AG10803 (cell line): ENCODE measurements at places on chromosomes 6 and 20.

- DNase-seq, result no peak
These were observed 14.8 kb downstream of the PEDS1 start for GRCh38 chr20:50138479-50139393.

DNA sequence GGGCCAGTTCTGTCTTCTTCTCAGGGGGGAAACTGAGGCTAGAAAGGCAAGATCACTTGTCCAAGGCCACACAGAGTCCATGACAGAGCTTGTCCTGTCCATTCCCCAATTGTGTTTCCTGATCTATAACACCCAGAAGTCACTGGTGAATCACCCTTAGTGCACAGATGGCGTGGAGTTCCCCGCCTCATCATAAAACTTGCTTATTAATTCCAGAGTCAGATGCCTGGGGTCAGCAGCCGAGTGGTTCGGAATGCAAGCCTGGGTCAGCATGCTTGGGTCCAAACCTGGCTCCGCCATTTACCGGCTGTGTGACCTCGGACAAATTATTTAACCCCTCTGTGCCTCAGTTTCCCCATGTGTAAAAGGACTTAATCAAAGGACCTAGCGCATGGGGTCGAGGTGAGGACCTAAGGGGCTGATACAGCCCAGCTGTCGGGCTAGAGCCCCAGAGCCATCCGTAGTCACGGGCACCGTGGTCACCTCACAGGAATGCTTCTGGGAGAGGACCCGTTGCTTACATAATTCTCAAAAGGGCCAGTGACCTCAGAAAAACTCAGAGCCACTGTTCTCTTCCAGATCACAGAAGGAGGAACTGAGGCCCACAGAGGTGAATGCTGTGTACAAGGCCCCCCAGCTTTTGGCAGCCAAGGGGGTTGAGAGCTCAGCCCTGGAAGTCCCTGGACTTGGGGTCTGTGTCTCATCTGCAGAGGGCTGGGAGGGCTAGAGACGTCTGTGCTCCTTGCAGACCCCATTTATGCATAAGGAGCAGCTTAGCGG is 1.4 kb upstream of the ZBP1 start:
- peak; percentile 14 for DNase-seq

- DNase-seq, result peak; percentile 23
These were observed 67.9 kb downstream of the TRMT11 start for GRCh38 chr6:126054258-126054702.

DNA sequence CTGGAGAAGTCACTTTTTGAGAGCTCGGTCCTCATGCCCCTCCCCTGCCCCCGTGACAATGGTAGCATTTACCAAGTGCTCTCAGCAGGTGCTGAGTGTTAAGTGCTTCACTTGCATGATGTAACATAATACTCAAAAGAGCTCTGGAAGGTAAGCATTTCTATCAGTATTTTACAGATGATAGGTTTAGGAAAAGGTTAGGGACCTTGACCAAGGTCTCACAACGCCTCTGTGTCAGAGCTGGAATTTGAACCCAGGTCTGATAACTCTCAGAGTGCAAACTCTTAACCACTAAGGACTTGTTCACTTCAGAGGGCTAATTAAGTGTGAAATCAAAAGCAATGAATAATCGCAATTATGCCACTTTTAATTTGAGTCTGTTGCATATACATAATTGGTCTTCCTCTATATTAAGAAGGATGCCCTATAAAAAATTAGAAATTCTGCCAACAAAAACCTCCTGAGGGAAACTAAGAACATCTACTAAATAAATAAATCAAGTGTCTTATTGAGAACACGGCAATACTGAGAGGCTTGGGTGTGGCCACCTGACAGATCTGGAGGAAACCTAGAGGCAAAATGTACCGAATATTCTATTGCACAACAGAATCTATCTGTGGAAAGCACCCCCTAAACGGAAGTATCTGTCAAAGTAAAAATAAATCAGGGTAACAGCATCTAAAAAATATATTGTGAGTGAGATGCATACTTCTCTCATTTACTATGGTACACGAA is 109.8 kb downstream of the BACH2 start:
- DNase-seq, result no peak

DNA sequence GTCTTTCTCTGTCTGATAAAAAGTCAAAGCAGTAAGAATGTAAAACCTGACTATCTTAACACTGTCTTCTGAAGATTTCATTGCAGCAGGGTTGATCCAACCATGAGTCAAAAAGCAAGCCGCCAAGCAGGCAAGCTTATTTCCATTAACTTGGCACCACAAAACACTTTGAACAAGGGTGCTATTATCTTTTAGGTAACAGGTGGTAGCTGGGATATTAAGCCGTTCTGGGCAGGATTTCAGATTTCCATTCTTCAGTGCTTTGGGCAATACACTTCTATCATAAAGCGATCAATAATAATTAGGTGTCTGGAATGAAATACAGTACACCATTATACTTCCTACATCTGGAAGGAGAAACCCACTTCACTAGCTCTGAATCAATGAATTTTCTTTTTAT is 181.9 kb downstream of the TBC1D7 start:
- no peak for DNase-seq

GRCh38 chr6:29907637-29908340 is 34.5 kb upstream of the HLA-A start:
- no peak for DNase-seq

GRCh38 chr6:63787021-63787420 is 151.4 kb downstream of the PHF3 start:
- peak; percentile 45 for DNase-seq

DNA sequence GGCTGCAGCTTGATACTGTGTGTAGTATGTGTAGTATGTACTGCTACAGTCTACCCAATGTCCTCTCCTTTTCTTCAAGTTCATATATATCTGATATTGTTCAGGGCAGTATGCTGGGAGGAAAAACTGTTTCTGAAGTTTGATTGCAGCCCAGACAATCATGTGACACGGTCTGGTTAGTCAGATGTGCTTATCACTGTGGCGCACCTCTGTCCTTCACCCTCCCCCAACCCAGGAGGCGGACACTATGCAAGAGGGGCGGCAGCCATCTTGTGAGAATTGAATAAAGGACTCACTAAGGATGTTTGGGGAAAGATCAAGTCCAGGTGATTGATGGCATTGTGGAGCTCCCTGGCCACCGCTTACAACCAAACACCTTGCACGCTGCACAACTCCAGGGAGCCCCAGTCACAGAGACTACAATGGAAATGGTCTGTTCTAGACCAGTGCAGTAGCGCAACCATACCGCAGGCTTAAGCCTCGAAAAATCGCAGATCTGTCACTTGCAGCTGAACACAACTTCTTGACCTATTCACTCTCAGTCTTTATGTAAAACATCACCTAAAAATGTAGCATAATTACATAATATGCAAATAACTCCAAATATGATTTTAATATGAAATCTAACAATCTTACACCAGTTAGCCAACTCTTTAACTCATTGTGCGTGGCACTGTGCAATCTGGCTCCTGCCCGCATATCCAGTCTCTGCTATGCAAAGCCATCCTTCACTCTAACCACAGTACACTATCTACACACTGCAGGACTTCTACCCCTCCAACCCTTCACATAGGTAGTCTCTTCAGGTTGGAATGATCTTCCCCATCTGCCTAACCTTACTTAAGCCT is 79.3 kb downstream of the VGLL2 start:
- DNase-seq, result no peak

- no peak for DNase-seq
These were observed 1127.3 kb downstream of the EPHA7 start for GRCh38 chr6:92292067-92292466.

DNA sequence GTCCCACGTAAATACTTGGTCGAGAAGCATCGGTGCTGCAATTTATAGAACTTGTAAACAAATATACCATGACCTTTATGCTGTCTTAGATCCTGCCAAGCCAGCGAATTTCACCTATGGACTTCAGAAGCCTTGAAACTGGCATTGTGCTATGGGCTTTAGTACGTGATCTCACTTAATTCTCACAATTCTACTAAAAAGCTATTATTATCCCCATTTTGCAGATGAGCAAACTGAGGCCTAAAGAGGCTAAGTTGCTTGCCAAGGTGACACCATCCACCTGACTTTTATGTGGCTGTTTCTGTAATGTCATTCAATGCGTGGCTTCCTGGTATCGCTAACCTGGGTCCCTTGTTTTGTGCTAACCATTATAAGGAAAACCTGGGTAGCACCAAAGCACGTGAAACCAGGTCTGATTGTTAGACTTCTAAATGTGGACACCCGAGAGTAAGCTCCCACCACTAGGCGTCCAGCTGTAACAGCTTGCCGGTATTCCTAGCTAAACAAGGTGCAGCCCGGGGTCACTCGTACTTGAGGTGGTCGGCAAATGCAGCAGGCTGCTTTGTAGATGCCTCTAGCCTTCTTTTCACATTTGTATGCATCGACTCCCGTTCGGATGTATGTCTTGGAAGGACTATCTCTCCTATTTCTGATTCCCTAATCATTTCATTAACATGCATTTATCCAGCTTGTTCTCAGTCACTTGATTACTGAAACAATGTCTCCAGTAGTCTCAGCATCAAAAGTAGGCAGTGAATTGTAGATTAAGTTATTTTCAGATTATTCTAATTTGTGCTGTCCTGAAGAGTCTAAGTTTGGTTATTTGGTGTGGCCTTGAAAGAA is 1.1 kb downstream of the SYNJ2 start:
- DNase-seq, result peak; percentile 54

GRCh38 chr6:71982389-71982788 is 96.0 kb downstream of the RIMS1 start:
- peak; percentile 23 for DNase-seq

DNA sequence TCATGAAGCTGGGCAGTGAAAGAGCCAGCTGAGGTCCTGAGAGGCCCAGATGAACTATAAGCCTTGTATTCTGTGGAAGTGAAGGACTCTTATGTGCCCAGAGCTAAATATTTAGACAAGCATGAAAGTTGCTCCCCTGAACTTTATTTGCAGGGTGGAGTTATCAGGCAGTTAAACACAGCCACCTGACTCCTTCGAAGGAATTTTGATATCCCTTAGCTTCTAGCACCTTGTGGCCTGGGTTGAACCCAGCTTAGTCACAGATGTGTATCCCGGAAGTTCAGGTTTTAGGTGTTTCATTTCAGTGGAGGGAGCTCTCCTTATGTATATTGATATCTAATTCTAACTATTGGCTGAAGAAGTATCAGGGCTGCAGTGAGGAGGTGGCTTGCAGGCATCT is 20.4 kb downstream of the NR2E1 start:
- DNase-seq, result no peak

GRCh38 chr6:43009124-43009523 is 4.6 kb downstream of the MEA1 start:
- peak; percentile 40 for DNase-seq

- DNase-seq, result no peak
These were observed 482.9 kb upstream of the MAN1A1 start for GRCh38 chr6:119832411-119832810.

DNA sequence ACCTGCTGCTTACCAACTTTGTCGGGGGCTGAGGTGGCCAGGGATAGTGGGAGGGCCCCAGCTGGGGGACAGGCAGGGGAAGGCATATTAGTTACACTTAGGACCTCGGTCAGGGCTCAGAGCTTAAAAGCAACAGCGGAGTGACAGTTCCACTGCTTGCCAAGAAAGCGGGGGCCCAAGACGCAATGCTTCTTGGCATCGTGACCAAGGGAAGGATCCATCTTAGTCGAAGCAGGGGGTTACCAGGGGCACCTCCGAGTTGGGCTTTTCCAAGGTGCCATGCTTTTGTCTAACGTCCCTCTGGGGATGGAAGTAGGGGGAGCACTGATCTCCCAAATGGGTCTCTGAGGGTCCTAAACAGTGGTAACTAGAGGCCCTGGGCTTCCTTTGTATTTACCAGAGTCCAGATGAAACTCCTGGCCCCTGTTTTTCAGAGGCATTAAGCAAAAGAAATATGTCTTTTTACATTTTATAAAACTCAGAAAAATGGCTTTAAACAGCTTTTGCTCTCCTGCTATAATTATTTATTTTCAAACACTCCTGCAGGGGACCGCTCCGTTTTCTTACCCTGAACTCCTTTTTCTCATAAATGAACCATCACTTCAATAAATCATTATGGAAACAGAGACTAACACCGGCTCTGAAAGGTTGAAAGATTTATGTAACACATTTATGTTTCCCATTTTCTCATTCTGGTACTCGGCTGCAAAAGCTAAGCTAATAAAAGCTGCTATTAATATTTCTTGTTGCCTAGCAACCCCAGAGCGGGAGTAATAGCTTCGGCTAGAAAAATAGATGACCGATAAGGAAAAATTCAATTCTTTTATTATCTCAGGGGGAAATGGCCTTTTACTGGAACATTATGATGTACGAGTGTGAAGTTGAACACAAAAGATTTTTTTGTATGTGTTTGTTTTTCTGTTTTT is 100.4 kb downstream of the TOX2 start:
- DNase-seq, result no peak

GRCh38 chr6:129753422-129753821 is 43.4 kb upstream of the ARHGAP18 start:
- DNase-seq, result peak; percentile 69

DNA sequence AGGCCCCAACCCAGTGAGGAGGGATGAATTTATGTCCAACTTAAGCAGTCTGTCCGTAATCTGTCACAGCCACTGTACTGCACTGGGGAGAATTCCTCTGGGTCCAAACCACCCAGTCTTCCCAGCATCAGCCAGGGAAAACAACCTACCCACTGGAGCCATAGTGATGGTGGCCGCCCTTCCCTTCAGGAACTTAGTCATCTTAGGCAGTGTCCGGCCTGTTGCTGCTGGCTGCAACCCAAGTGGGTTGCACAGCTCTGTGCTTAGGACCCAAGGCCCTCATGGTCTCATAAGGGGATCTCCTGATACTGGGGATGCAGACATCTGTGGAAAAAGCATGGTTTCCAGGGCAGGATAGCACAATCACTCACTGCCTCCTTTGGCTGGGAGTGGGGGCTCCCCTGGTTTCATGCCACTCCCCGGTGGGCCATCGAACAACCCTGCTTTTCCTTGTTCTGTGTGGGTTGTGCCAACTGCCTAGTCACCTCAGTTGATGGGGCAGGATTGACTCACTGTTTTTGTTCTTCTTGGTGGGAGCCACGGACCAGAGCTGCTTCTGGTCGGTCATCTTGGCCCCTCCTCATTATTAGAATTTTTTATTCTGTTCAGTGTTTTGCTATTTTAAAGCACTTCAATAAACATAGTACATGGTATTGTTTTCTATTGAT is 591.9 kb downstream of the DOK5 start:
- no peak for DNase-seq

DNA sequence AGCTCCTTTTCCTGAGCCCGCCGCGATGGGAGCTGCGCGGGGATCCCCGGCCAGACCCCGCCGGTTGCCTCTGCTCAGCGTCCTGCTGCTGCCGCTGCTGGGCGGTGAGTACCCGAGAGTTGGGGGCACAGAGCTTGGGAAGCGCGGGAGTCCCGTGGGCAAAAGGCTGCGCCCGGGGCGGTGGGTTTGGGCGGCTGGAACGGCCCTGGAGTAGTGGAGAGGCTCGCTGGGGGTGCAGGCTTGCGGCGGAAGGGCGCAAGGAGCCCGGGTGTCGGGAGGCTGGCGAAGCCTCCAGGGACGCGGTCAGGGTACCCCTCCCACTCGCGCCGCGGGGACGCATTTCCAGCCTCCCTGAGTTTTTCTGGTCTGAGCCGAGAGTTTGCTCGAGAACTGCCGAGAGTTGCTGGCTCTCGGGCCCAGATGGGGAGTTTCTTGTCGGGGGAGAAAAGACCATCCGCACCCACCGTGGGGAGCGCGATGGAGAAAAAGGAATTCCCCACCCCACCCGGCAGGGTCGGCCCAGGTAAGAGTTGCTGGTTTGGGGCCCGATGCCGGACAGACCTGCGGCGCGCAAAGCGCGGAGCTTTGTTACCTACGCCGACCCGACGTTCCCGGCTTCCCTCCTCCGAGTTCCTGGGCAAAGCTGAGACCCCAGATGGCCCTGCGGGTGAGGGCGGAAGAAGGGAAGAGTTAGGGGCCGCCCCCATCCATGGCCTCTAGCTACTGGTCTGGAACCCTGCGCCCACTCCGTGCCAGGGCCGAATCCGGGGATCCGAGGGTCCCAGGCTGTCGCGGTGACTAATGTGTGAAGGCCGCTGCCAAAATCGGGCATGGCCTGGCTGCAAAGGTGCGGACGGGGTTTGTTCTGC is 584 bp downstream of the PTK7 start:
- DNase-seq, result peak; percentile 24
